Fibroblast of lung (primary cell): ENCODE measurements at places on chromosomes 3 and 15.

- no peak overlapping the region for H3K4me3 ChIP-seq
- no peak for DNase-seq
- H3K4me1 ChIP-seq = no peaks in the 10 kb centered on the region
- no peaks in the 10 kb centered on the region for H3K27me3 ChIP-seq
Measured at GRCh38 chr3:14423197-14423743, 20.9 kb downstream of the SLC6A6 start.

DNA sequence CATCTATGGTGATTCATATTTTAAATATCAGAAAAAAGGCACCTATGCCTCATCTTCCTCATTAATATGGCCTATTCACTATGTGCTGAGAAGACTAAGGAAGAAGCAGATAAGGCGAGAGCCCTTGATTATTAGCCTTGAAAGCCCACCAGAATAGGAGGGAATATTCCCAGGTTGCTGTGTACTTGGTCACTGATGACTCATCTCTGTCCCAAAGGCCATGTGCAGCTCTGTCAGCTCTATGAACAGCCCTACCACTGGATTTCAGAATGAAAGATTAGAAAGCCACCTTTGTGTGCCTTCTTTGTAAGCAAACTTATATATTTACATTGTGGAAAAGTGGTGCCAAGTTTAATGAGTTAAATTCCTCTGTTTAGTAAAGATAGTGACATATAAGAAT lies 211.5 kb downstream of the NFKBIZ start:
- no peak for DNase-seq
- no peaks in the 10 kb centered on the region for H3K4me1 ChIP-seq
- no peak overlapping the region for H3K27ac ChIP-seq
- H3K27me3 ChIP-seq = no peaks in the 10 kb centered on the region
- no peak overlapping the region for H3K4me3 ChIP-seq
- H3K36me3 ChIP-seq = no peaks in the 10 kb centered on the region

DNA sequence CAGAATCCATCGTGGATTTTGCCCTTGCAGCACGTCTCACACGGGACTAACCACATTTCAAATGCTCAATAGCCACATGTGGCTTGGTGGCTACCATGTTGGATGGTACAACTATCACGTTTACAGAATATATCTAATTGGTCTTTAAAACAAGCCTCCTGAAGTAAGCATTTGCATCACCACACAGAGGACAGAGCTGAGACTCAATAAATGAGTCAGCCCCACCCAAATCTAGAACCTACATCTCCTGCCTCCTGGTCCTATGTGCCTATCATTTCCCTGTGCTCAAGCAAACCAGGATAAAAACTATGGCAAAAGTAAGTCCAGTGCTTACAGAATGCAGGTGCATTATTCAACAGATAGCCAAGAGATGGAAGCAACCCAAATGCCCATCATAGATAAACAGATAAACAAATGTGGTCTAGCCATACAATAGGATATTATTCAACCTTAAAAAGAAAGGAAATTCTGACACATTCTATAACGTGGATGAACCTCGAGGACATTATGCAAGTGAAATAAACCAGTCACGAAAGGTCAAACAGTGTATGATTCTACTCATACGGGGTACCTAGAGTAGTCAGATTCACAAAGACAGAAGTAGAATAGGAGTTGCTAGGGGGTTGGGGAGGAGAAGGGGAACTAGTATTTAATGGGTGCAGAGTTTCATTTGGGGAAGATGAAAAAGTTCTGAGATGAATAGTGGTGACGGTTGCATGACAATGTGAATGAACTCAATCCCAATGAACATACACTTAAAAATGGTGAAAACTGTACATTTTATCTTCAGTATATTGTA lies 43.9 kb downstream of the SRGAP3 start:
- no peaks in the 10 kb centered on the region for H3K27me3 ChIP-seq

- H3K4me1 ChIP-seq = no peaks in the 10 kb centered on the region
- no peaks in the 10 kb centered on the region for H3K36me3 ChIP-seq
Measured at GRCh38 chr15:83709241-83709640, 55.3 kb downstream of the ADAMTSL3 start.

DNA sequence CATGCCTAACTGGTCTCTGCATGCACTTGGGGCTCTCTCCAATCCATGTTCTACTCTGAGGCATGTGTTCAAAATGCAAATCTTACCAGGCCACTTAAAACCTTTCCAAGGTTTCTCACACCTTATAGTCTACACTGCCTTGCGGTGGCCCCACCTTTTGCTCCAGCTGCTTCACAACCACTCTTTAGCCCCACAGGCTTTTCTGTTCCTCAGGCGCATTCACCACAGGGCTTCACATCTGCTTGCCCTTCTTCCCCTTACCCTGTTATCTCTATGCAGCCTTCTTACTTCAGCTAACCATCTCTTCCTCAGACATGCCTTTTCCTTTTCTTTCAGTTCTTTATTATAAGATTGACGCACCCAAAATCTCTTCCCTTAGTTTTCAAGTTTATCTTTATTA lies 37.8 kb downstream of the MINDY4B start:
- H3K27me3 ChIP-seq = peaks cover 4% of the 10 kb centered on the region
- no peak overlapping the region for H3K4me3 ChIP-seq
- no peak overlapping the region for H3K27ac ChIP-seq
- H3K4me1 ChIP-seq = no peaks in the 10 kb centered on the region
- no peaks in the 10 kb centered on the region for H3K36me3 ChIP-seq
- no peak for DNase-seq

DNA sequence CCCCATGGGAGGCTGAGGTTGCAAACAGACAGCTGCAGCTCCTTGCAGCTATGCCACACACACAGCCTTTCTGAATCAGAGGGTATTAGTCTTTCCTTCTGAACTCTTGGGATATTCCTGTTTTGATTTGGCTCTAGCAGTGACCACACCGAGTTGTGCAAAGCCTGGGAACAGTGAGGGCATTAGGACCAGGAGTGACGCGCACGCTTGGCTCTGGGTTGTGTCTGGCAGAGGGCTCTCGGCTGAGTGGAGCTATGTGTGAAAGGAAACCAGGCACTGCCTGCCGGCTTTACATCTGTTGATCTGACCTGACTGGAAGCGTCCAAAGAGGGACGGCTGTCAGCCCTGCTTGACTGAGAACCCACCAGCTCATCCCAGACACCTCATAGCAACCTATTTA lies at the start of gene GALNT15:
Gene GALNT15 (plus strand): TSS at position 292 of the 400 bp plus-strand sequence. CDS start 472 bp downstream, outside the sequence.
- H3K27ac ChIP-seq = peak within 1 kb of the TSS; percentile 79
- H3K4me3 ChIP-seq = peak within 1 kb of the TSS; percentile 54
- peak; percentile 99 for DNase-seq
- no peaks in the 10 kb centered on the region for H3K36me3 ChIP-seq
- H3K27me3 ChIP-seq = no peaks in the 10 kb centered on the region

- H3K4me1 ChIP-seq = no peaks in the 10 kb centered on the region
- H3K27ac ChIP-seq = no peak overlapping the region
- no peak for DNase-seq
- no peaks in the 10 kb centered on the region for H3K27me3 ChIP-seq
Measured at GRCh38 chr3:67495751-67496150, 158.7 kb downstream of the SUCLG2 start.

DNA sequence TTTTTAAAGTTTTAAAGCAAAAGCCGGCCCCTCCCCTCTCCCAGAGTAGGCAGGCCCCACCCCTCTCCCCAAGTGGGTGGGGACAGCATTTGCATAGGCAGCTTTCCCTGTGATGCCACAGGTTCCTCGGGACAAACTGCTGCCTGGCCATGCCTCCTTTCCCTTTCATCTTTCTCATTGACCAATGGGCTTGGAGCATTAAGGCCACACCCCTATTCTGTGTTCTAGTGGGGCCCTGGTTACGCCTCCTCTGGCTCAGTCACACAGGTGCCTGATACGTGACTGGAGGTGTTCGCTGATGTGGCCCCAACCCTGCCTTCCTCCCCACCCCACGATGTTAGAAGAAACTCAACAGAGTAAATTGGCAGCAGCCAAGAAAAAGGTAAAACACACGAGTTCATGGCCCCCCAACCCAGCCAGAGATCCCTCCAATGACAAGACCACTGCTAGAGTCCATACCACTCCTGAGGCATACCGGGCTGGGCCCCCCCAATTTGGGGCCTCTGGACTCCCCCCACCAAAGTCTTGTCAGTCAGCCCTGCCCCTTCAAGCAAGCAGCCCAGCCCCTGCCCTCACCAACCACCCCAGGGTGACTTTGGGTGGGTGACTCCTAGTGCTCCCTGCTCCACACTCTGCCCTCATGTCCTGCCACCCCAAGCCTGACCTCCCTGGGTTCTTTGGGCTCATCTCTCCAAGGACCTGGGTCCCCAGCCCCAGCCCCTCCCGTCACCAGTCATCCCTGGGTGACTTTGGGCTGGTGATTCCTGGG lies 62.8 kb upstream of the CSPG4 start:
- H3K27ac ChIP-seq = no peak overlapping the region
- peaks cover 2% of the 10 kb centered on the region for H3K4me1 ChIP-seq

DNA sequence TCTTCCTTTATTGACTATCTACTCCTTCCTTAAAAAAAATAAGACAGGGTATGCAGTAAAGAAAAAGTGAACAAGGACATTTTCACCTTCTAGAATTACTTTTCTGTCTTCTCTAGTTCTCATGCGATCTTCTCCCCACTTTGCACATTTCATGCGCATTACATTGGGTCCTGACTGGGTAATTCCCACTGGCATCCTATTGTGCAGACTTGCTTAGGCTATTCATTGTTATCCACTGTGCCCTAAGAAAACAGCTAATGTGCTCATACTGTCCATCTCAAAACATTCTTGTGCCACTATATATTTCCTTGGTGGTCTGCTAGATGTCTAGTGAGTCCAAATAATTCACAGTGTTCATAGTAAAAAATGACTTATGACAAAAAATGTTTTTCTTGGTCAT lies 447.4 kb upstream of the ROBO1 start:
- no peaks in the 10 kb centered on the region for H3K36me3 ChIP-seq
- H3K27me3 ChIP-seq = no peaks in the 10 kb centered on the region
- H3K4me1 ChIP-seq = no peaks in the 10 kb centered on the region
- no peak for DNase-seq
- H3K4me3 ChIP-seq = no peak overlapping the region

GRCh38 chr3:168341192-168341815 lies 245.6 kb upstream of the GOLIM4 start:
- peaks cover 18% of the 10 kb centered on the region for H3K4me1 ChIP-seq
- H3K36me3 ChIP-seq = no peaks in the 10 kb centered on the region
- peak; percentile 94 for DNase-seq
- no peak overlapping the region for H3K27ac ChIP-seq
- no peaks in the 10 kb centered on the region for H3K27me3 ChIP-seq
- no peak overlapping the region for H3K4me3 ChIP-seq

DNA sequence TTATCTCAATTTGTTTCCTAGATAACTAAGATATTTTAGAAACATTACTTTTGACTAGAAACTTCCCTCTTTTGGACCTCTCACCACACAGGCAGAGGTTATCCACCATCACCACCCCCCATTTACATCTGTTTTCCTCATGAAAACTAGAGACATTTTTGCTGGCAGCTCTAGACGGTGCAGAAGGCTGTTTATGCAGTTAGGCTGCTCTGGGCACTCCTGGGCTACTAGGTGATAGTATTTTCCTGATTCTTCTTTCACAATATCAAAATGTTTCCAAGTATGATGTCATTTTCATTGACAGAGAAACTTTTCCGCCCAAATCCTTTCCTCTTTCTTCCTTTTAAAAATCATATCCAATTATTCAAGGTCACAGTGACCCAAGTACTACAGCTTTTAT lies 67.1 kb downstream of the PLOD2 start:
- no peaks in the 10 kb centered on the region for H3K4me1 ChIP-seq
- H3K27me3 ChIP-seq = no peaks in the 10 kb centered on the region
- peak; percentile 16 for DNase-seq
- no peak overlapping the region for H3K27ac ChIP-seq

DNA sequence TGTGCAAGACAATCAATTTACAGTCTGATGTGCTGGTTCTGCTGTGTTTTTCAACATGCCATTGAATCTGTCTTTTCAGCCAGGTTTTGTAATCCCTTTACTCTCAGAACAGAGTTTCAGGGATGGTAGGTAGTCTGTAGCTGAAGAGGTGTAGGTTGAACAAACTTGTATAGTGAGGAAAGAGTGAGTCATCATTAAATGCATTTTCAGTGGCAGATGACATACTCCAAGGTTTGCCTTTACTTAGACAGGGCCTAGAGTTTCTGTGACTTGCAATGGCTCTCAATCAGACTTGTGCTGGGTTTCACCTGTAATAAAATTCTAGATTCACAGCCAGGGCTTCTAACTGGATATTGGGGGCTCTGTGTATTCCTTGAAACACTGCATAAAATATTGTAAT lies 94.6 kb downstream of the CYP19A1 start:
- no peaks in the 10 kb centered on the region for H3K36me3 ChIP-seq
- H3K4me3 ChIP-seq = no peak overlapping the region
- H3K27me3 ChIP-seq = peaks cover 2% of the 10 kb centered on the region
- H3K27ac ChIP-seq = no peak overlapping the region
